ENCODE measurements at places on chromosomes 2 and 18. TPM values are rescaled to one million over a fixed set of nuclear protein-coding genes. Genes with fewer than 3 reads are reported as not detected.

LYG1 gene
- polyA plus RNA-seq = 3.6 TPM

DNA sequence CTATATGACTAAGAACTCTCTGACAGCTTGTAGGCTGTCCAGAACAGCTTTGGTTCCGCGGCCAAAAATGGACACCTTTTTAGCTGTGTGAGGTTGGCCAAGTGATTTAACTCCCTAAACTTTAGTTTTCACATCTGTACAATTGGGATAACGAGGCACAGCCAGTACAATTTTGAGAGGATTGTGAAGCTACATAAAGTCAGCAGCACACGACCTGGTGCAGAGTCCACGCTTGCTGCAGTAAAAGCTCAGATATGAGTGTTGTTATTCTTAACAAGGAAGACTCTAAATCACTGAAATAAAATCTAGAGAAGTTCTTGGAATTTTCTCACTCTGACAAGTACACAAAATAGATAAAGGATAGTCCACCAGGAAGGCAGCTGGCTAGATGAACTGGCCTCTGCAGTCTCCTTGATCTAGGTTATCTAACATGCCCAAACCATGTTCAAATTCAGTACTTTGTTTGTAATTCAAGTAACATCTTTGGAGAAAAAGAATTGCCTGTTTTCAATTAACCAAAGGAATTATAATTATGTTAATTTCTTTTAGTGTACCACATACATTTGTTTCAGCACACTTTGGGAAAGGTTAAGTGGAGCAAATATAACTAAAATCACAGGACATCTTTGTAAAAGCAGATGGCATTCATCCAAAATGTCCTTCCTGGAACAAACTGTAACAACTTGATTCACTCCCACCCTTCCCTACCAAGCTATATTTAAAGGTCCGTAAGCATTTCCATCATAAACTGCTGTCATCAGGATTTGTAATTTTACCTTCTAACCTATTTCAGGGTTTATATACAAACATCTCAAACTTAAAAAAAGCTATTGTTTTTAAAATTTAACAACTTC lies 201.7 kb upstream of the STK17B start:
- no peak for DNase-seq

DNA sequence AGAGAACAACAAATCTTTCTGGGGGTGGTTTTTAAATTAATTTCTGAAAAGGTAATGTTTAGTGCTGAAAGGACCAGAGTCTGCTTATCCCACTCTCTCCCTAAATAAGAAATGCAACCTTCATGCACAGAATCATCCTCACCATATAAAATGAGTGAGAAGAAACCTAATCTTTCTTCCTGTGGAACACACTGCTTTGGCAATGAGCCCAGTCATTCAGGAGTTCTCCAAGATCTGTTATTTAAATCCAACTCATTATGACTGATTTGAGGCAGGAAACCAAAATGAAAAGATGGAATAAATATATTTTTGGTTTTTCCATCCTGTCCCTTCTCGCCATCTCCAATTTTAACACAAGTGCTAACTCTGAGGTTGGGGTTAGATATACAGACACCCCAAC lies 228.3 kb downstream of the SRBD1 start:
- no peak for DNase-seq

MAP3K19 gene
- 0.33 TPM for polyA plus RNA-seq

KCNG2 gene
- 0.55 TPM for polyA plus RNA-seq

REG3A gene
- not detected for polyA plus RNA-seq

SCG2 gene
- polyA plus RNA-seq = 1.5 TPM

DNA sequence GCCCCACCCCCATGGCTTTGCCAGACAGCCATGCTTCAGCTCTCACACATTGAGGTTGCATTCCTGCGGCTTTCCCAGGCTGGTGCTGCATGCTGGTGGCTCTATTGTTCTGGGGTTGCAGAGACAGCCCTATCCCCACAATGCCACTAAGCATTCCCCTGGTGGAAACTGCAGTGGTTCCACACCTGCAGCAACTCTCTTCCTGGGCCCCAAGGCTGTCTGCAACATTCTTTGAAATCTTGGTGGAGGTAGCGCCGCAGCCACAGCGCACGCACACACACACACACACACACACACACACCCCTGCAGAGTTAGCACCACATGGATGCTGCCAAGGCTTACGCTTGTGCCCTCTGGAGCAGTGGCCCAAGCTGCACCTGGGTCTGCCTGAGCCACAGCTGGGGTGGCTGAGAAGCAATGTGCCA lies 21.4 kb downstream of the SFXN5 start:
- no peak for DNase-seq

- no peak for DNase-seq
Measured at GRCh38 chr2:157190151-157190550, 67.4 kb upstream of the GALNT5 start.

GRCh38 chr2:45169339-45170190 lies 160.3 kb upstream of the SIX2 start:
- no peak for DNase-seq

C1QL2 gene
- not detected for polyA plus RNA-seq

DNA sequence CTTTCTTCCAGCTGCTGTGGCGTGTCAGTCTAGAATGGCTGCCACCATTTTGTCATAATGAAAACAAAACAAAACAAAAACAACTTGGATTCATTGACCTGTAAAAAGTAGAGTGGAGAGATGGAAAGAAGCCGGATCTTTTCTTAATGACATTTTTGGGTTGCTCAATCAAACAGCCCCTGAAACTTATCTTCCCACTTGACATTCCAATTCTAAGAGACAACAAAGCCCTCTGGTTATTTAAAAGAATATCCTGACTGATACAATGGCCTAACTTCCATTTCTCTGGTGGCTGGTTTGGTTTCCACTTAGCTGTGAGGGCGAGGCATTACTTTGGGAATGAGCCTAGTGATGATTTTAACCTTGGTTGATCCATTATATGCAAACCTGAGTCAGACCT lies 123.7 kb downstream of the AQP4 start:
- no peak for DNase-seq

- DNase-seq = no peak
Measured at GRCh38 chr2:144132357-144132756, 387.6 kb downstream of the ZEB2 start.

CASP8 gene
- polyA plus RNA-seq = 12.1 TPM

USP40 gene
- 43.4 TPM for polyA plus RNA-seq

GRCh38 chr2:6977113-6977741 lies 60.0 kb downstream of the RNF144A start:
- no peak for DNase-seq

UGT1A3 gene
- polyA plus RNA-seq = not detected

AOX1 gene
- polyA plus RNA-seq = 2.5 TPM

GRCh38 chr2:3523551-3524041 lies 4.3 kb upstream of the ADI1 start:
- DNase-seq = no peak

- DNase-seq = no peak
Measured at GRCh38 chr18:41972067-41972925, 17.3 kb downstream of the PIK3C3 start.

DNA sequence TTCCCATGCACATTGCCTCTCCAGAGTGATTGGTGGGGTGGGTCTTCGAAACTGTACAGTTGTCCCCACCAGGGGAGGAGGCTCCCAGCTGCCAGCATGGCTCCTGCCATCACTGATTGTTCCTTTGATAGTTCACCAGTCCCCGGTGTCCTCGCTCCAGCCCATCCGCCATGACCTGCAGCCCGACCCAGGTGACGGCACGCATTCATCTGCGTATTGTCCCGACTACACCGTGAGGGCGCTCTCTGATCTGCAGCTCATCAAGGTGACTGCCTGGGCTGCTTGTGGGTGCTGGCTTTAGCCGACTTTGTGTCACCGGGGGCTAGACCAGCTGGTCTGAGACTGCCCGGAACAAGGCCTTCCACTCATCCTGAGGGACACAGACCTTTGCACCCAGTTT lies 12.4 kb downstream of the CNNM3 start:
- no peak for DNase-seq

MROH2A gene
- 0.18 TPM for polyA plus RNA-seq

DNA sequence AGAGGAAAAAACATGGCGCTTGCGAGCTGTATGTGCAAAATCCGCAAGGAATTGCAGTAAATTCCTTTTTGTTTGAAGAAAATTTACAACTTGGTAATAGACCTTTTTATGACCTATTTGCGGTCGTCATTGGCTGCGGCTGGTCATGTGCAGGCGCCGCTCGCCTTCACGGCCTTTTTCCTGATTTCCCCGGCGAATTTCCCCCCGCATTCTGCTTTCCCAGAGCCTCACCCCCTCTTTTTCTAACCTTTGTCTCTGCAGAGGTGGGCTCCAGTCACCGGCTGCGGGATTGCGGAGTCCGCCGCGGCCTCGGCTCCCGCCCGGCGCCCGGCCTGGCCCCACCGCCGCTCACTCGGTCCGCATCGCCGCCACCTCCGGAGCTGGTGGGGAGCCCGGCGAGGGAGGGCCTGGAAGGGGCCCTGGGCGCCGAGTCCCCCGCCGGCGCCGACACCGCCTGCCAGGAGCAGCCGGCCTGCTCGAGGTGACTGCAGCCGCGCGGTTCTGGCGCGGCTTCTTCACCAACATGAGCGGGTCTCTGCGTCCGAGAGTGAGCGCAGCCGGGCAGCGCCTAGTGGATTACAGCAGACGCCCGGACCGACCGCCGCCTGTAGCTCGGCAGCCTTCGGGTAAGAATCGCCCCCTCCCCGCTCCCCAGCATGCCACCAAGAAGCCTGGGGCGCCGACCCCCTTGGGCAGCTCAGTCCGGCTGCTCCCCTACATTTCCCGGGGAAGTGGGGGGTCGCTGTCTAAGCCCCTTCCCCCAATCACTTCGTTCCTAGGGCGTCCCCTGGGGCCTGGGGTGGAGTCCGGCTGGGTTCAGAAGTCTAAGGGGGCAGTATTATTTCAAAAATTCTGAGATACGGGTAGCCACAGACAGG lies 7.1 kb downstream of the HOXD8 start:
- DNase-seq = no peak

DNA sequence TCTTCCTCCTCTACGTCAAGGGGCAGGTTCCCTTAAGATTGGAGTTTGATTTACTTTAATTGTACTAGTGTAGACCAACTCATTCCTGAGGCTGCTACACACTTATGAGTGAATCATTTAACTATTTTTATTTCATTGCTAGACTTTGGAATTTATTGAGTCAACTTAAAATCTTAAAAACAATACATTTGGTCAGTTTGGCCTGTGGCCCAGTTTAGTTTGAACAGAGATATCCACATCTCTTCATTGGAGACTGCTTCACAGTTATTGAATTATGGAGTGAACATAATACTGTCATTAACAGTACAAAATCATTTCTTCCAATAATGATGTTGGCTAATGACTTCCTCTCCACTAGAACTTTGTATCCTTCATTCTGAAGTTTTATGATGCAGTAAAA lies 34.5 kb upstream of the STPG4 start:
- no peak for DNase-seq

SDC1 gene
- polyA plus RNA-seq = 30.1 TPM

GKN1 gene
- not detected for polyA plus RNA-seq

TACR1 gene
- polyA plus RNA-seq = 1.5 TPM

- no peak for DNase-seq
Measured at GRCh38 chr2:223122781-223123180, 70.8 kb downstream of the KCNE4 start.

DSG4 gene
- 0.03 TPM for polyA plus RNA-seq

DNA sequence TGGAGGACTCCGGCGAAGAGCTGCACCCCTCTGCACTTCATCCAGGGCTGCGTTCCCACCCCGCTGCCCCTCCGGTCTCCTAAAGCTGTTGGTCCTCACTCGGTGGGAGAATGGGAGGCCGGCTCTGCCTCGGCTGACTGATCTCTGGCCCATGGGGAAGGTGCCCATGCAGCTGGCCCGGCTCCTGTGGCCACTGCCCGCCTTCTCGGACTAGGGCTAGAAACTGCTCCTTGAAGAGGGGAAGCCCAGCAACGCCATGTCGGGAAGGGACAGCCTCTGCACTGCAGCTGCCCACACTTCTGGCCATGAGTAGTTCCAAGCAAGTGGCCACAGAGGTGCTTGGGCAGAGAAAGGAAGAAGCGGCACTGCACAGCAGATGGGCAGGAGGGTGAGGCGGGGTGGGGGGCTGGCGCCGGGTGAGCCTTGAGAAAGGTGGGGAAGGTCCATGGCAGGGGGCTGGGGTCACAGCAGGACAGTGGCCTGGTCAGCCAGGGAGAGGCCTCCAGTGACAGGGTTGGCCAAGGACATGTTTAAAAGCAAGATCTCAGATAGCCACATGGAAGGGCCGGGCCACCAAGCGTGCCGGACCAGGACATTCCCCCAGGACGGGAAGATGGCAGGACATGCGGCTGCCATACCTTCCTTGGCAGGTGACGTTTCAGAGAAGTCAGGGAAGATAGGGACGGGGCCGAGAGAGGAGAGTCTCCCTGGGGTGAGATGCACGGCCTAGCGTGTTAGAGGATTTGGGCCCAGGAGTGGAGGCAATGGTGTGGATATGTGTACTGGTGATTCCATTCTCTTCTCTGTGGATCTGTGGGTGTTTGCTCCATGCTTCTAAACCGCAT lies 158.8 kb upstream of the HDAC4 start:
- DNase-seq = no peak

GRCh38 chr2:12048550-12048949 lies 302.1 kb downstream of the LPIN1 start:
- no peak for DNase-seq

GRCh38 chr2:236179236-236180075 lies 11.3 kb upstream of the GBX2 start:
- no peak for DNase-seq

DNA sequence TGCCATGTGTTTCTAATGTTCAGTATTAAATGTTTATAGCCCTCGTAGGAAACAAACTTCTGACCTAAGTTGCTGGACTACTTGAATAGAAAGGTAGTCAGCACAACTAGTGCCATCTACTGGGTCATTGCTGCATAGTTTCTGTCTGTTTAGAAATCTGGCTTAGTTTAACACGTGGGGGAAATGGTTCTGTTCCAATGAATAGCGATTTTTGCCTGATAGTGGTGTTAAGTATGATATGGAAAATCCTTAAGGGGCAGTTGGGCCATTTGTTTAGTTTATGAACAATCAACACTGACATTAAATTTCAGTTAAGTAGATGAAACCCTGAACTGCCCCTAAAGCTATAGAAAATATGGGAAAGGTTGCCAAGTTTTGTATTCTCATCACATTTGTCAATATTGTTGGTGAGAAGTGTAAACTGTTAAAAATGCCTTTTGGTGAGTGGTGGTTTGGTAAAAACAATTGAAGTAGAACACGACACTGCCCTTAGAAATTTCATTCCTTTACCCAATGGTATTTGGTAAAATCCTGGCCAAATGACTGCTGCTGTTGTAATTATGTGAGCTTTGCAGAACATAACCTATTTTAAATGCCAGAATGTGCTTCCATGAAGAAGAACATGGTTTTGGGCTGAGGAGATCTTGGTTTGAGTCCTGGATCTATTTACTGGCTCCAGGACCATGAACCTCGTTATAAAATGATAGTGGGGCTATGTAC lies 13.2 kb downstream of the NABP1 start:
- no peak for DNase-seq

PJVK gene
- 9.9 TPM for polyA plus RNA-seq

- no peak for DNase-seq
Measured at GRCh38 chr2:102080451-102081242, 61.9 kb upstream of the IL1R1 start.

MC5R gene
- 0.09 TPM for polyA plus RNA-seq

GRCh38 chr2:120419073-120419472 lies 73.1 kb downstream of the INHBB start:
- no peak for DNase-seq

DNA sequence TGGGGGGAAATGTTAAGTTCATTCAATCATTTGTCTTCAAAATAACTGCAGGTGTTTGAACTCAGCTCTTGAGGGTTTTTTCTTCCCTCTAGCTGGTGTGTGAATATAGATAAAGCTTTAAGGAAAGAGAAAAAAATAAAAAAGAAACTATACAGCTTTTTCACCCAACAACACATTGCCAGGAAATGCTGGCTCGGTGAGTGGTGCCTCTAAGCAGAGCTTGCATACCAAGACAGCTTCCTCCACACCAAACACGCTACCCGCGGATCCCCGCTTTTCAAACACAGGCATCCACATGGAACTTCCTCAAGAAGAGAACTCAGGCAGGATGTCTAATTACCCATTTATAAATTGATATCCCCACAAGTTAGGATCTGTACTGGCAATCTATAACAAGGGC lies 69.8 kb upstream of the TANK start:
- no peak for DNase-seq
